ENCODE measurements at places on chromosomes 2 and 18. TPM values are rescaled to one million over a fixed set of nuclear protein-coding genes. Genes with fewer than 3 reads are reported as not detected.

Gene TMEM37
- total RNA-seq: 17.6 TPM

Gene RGPD8
- total RNA-seq: 20.6 TPM

Gene C2orf66
- total RNA-seq: not detected

GRCh38 chr2:191228861-191229260, 16.3 kb upstream of the MYO1B start:
- DNase-seq: no peak
- no peaks in the 10 kb centered on the region for H3K4me1 ChIP-seq
- H3K27me3 ChIP-seq: no peaks in the 10 kb centered on the region
- no peak overlapping the region for H3K27ac ChIP-seq
- H3K36me3 ChIP-seq: no peaks in the 10 kb centered on the region

DNA sequence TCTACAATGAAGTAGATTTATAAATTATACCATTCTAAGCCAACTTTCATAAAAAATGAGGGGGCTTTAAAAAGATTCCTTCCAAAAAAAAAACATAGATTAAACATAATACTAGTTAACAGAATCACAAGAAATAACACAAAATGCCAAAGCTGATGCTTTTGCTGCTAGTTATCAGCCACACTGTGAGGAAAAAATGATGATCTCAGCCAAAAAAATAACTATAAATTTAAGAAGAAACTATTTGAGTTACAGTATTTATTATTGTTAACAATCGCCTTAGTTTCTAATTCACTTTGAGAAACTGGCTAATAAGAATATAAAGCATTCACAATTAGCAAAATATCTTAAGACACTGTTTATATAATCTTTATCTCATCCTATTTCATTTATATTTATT, 27.1 kb downstream of the BAZ2B start:
- H3K36me3 ChIP-seq: no peaks in the 10 kb centered on the region
- no peak for DNase-seq
- H3K4me1 ChIP-seq: no peaks in the 10 kb centered on the region
- no peaks in the 10 kb centered on the region for H3K27me3 ChIP-seq

- no peaks in the 10 kb centered on the region for H3K4me1 ChIP-seq
- no peaks in the 10 kb centered on the region for H3K27me3 ChIP-seq
- DNase-seq: no peak
Observed at GRCh38 chr18:58807766-58808165, 56.9 kb upstream of the ZNF532 start.

DNA sequence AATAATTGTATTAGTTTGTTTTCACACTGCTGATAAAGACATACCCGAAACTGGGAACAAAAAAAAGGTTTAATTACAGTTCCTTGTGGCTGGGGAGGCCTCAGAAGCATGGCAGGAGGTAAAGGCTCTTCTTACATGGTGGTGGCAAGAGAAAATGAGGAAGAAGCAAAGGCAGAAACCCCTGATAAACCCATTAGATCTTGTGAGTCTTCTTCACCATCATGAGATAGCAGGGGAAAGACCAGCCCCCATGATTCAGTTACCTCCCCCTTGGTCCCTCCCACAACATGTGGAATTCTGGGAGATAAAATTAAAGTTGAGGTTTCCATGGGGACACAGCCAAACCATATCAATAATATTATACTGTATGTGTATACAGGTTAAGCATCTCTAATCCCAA, 73.3 kb upstream of the CABLES1 start:
- no peak overlapping the region for H3K27ac ChIP-seq
- H3K36me3 ChIP-seq: no peaks in the 10 kb centered on the region
- no peaks in the 10 kb centered on the region for H3K27me3 ChIP-seq
- no peak for DNase-seq
- no peak overlapping the region for H3K4me3 ChIP-seq

All from liver (tissue), 10 donors.